ENCODE measurements at places on chromosomes 6 and 20.

- no peak for DNase-seq
Measured at GRCh38 chr20:22617160-22617559, 32.8 kb upstream of the FOXA2 start.

DNA sequence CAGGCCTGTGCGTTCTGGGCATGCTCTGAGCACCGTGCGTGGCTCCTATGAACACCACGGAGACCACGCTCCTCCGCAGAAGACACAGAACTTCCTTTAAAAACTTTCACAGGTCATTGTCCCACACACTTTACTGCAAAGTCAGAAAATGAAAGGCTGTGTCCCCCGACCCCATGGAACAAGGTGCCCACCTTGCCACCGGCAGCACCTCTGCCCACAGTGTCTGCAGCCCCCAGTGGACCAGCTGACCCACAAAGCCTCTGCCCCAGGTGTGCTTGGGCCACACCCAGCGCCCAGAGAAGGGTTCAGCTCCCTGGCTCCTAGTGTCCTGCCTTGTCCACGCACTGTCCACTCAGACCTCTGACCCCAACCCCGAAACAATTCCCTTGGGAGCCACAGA, 8.7 kb downstream of the TAF4 start:
- DNase-seq: no peak

- no peak for DNase-seq
Measured at GRCh38 chr6:1796706-1797529, 187.2 kb downstream of the FOXC1 start.

DNA sequence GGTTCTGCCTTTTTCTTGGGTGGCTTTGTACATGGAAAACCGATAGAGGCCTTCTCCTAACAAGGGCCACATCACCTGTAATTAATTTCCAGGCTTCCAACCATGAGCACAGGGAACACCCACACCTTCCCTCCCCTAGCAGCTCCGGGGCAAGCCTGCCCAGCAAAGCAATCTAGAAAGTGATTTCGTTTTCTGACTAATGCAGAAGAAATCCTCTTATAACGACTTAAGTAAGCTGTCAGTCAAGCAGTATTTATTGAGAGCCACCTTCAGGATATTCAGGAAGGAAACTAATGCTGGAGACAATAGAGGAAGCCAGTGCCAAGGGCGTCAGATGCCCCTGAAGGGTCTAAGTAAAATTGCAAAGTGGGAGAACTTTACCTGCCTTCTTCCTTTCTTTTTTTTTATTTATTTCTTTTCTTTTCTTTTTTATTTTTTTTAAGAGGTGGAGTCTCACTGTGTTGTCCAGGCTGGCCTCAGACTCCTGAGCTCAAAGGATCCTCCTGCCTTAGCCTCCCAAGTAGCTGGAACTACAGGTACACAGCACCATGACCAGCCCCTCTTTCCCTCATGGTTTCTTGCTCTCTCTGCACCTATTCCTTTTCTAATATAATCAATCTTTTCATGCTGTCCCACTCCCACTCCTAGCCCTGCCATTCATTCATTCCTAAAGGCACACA, 67.5 kb upstream of the MBOAT1 start:
- DNase-seq: no peak

- no peak for DNase-seq
Measured at GRCh38 chr6:3453413-3454272, 3.2 kb downstream of the SLC22A23 start.

All from activated T-cell treated with anti-CD3 and anti-CD28 coated beads for 1 hour (primary cell).